ENCODE measurements at places on chromosomes 11 and 22. TPM values are rescaled to one million over a fixed set of nuclear protein-coding genes. Genes with fewer than 3 reads are reported as not detected.

Gene MIOX
- total RNA-seq: not detected

Gene DNAJC4
- 11.8 TPM for total RNA-seq

Gene ANO9
- total RNA-seq: not detected

Gene OSM
- total RNA-seq: not detected

Gene IFT27
- total RNA-seq: 16.5 TPM

Gene TMPRSS6
- total RNA-seq: not detected

Gene LRRN4CL
- total RNA-seq: 20.1 TPM

Gene TNNT3
- not detected for total RNA-seq
